ENCODE measurements at places on chromosomes 7 and 10.
A peak's percentile ranks its signal among the peaks of the same experiment; 100 is the strongest.

DNA sequence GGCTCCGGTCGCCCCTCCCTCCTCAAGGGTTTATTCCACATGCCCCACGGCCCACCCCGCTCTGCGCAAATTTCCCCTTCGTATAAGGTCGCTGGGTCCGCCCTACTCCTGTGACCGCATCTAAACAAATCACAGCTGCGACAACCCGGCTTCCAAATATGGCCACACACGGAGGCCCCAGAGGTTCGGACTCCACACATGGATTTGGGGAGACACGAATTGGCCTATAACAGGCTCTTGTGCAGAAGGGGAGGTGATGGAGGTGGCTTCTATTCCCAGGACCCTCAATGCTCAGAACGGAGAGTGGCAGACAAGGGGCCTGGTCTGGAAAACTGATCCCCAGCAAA, 90.1 kb downstream of the FOXL3 start:
- peak; percentile 47 for DNase-seq

GRCh38 chr10:11235771-11236170, 218.1 kb downstream of the CELF2 start:
- no peak for DNase-seq

- DNase-seq: no peak
Observed at GRCh38 chr10:18438361-18439126, 212.8 kb downstream of the NSUN6 start.

GRCh38 chr7:100744605-100745004, 11.2 kb downstream of the ZAN start:
- no peak for DNase-seq

GRCh38 chr7:75642810-75643486, 95.8 kb downstream of the HIP1 start:
- no peak for DNase-seq

- no peak for DNase-seq
Observed at GRCh38 chr10:84401854-84402611, 73.6 kb downstream of the CCSER2 start.

GRCh38 chr10:108775911-108776475, 1147.3 kb downstream of the XPNPEP1 start:
- DNase-seq: no peak

DNA sequence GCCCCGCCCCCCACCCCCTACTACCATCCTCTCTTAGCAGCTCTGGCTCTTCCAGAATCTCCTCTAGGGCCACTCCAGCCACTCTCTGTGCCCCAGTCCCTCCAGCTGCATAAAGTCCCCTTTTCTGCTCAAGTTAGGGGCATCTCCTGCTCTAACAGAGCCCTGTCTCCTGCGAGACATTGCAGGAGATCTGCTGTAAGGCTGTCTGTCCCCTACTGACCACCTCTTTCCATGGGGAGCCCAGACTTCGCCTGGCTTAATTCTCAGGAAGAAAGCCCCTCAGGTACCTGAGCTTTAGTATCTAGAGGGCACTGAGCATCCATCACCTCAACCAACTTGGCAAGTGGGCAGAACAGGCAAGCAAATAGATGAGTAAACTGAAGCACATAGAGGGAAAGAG, 200.7 kb upstream of the ZMIZ1 start:
- no peak for DNase-seq

- no peak for DNase-seq
Observed at GRCh38 chr10:89347701-89348457, 20.1 kb downstream of the IFIT3 start.
